Activated CD4-positive, alpha-beta T cell treated with anti-CD3 and anti-CD28 coated beads, Interleukin-2, amount 50 U/mL, for 24 hours (primary cell): ENCODE measurements at places on chromosomes 7 and 10.

DNA sequence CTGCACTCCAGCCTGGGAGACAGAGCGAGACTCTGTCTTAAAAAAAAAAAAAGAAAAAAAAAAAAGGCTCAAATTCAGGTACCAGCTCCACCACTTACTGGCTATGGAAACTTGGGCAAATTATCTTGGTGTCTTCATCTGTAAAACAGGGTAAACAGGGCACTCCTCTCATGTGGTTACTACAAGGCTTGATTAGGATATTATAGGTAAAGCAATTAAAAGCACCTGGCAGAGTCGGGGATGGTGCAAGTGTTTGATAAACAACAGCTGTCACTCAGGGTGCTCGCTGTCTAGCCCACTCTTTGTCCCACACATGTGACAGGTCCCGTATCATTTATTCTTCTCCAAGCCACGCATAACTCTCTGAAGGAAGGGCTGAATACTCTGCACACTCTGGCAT lies 96.9 kb downstream of the SORBS1 start:
- DNase-seq, result no peak

GRCh38 chr7:155488483-155489127 lies 30.7 kb downstream of the EN2 start:
- DNase-seq, result no peak

DNA sequence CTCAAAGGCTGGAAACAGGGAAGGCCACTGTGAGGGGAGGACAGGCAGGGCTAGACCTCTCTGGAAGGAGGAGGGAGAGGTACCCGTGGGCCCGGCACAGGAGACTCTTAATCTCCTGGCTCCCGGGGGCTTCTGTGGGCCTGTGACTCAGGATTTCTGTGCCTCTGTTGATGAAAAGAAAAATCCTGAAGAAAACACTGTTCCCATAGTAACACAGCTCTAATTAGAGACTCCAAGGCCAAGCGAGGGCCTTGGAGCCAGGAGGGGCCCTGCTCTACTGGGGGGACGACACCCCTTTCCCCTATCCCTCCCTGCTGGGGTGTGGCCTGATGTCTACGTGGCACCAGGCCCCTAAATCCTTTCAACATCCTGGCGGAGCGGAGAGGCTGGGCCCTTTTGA lies 174.1 kb upstream of the TNRC18 start:
- no peak for DNase-seq

DNA sequence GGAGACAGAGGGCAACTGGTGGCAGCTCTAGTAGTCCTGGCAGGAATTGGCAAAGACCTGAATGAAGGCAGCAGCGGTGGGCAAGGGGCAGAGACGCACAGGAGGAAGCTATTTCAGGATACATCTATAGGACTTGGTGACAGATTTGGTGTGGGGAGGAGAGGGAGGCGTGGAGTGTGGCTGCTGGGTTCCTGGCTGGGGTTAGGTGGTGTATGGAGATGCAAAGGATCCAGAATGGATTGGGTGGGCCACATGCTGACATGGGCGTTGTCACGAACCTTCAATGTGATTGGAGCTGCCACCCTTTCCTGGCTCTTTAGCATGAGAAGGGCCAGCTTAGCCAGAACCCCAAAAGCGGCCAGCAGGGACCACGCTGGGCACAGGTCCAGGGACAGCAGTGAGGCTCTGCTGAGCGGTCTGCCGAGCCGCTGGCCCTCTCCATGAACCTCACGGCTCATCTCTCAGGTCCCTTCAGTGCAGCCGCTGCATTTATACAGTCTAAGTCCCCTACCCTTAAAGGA lies 10.2 kb upstream of the ADCY1 start:
- no peak for DNase-seq

DNA sequence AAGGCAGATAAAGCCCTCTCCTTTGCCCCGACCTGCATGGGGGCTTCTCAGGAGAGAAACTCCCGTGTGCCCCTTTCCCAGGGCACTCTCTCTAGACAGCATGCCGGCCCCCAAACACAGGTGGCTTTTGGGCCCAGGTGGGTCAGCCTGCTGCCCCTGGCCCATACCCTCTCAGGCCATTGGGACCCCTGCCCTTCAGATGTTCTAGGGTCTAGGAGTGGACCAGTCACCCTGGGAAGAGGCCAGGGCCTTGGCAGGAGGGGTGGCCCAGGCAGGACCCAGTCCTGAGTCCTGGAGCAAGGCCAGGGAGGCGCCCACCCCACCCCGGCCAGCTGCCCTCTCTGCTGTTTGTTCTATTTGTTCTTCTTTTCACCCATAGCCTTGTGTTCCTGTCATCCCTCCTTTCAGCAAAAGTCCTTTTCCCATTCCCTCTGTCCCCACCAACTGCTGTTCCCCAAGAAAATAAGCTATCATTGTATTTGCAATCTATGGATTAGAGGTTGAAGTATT lies 9.3 kb upstream of the SEC24C start:
- no peak for DNase-seq

GRCh38 chr10:13231808-13232207 lies 2.4 kb downstream of the UCMA start:
- no peak for DNase-seq
